ENCODE measurements at places on chromosomes 6 and 20. TPM values are rescaled to one million over a fixed set of nuclear protein-coding genes. Genes with fewer than 3 reads are reported as not detected.
A peak's percentile ranks its signal among the peaks of the same experiment; 100 is the strongest.

Gene SNX21
- 1.1 TPM for total RNA-seq

DNA sequence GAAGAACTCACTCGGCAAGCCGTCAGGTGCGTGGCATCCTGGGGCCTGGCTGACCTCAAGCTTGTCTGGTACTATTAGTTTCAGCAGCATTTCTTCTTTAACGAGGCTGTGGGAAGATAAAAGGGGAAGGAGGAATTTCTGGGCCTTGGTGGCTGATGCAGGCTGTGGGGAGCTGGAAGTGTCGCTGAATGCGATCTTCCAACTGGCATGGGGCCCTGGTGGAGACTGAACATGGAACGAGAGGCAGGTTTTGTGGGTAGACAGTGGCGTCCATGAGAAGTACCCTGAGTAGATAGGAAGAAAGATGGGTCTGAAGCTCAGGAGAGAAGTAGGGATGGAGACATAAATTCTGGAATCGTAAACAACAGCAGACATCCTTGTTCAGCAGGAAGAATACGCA is 23.9 kb downstream of the ERMARD start:
- H3K4me3 ChIP-seq: no peak overlapping the region
- H3K4me1 ChIP-seq: no peaks in the 10 kb centered on the region
- H3K27ac ChIP-seq: no peak overlapping the region
- no peaks in the 10 kb centered on the region for H3K27me3 ChIP-seq
- DNase-seq: no peak
- H3K36me3 ChIP-seq: peaks cover 9% of the 10 kb centered on the region

Gene CYP39A1
- total RNA-seq: not detected

- no peaks in the 10 kb centered on the region for H3K4me1 ChIP-seq
- H3K36me3 ChIP-seq: no peaks in the 10 kb centered on the region
- DNase-seq: no peak
- peaks cover 8% of the 10 kb centered on the region for H3K27me3 ChIP-seq
- H3K27ac ChIP-seq: no peak overlapping the region
These were observed 50.2 kb downstream of the ELOVL2 start for GRCh38 chr6:10993896-10994295.

DNA sequence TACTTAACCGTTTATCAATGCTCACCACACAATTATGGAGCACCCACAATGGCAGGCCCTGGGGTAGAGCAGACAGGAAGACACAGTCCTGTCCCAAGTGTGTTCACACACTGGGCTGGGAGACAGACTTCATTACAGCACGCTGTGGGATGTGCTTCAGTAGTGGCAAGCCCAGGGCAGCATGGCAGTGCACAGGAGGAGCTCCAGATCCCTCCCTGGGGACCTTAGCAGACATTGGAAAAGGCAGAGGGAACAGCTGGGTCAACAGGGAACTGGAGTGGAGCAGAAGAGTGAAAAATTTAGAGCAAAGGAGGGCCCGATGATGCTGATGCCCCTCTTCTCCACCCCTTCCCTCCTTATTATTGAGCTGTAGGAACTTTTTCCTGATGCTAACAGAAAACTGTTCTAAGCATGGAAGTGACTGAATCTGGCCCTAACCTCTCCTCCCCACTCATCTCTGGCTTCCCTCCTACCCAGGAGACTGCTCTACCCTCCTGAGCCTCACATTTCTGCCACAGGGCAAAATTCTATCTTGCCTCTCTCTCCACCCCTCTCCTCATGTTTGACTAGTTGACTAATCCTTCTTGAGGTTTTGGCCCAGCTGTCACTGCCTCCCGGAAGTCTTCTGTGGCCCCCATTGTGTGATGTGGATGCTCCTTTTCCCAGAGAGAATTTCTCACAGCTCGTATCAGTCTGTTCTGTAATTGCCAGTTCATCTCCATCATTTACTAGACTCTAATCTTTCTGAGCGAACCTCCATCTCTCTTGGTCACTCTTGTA is 41.3 kb upstream of the NOP56 start:
- H3K36me3 ChIP-seq: peaks cover 2% of the 10 kb centered on the region
- DNase-seq: no peak
- H3K27me3 ChIP-seq: peaks cover 14% of the 10 kb centered on the region
- H3K4me1 ChIP-seq: no peaks in the 10 kb centered on the region

GRCh38 chr6:39302011-39302410 is 12.2 kb downstream of the KCNK17 start:
- H3K27me3 ChIP-seq: peaks cover 2% of the 10 kb centered on the region
- no peak overlapping the region for H3K4me3 ChIP-seq
- H3K36me3 ChIP-seq: no peaks in the 10 kb centered on the region
- no peak overlapping the region for H3K27ac ChIP-seq
- H3K4me1 ChIP-seq: peaks cover 13% of the 10 kb centered on the region

Gene ILRUN
- 62.7 TPM for total RNA-seq

Gene MCCD1
- not detected for total RNA-seq

- peaks cover 1% of the 10 kb centered on the region for H3K27me3 ChIP-seq
- peaks cover 10% of the 10 kb centered on the region for H3K4me1 ChIP-seq
- no peak for DNase-seq
- H3K27ac ChIP-seq: no peak overlapping the region
These were observed 28.1 kb downstream of the COL11A2 start for GRCh38 chr6:33164176-33164575.

Gene SPINT3
- not detected for total RNA-seq

- H3K4me3 ChIP-seq: no peak overlapping the region
These were observed 162.7 kb downstream of the NFATC2 start for GRCh38 chr20:51379601-51380341.

GRCh38 chr20:47217482-47218446 is 138.7 kb downstream of the ZMYND8 start:
- peaks cover 39% of the 10 kb centered on the region for H3K36me3 ChIP-seq
- H3K27me3 ChIP-seq: no peaks in the 10 kb centered on the region
- H3K4me1 ChIP-seq: peaks cover 4% of the 10 kb centered on the region
- peak overlapping the region; percentile 36 for H3K27ac ChIP-seq

Gene MDFI
- total RNA-seq: not detected

DNA sequence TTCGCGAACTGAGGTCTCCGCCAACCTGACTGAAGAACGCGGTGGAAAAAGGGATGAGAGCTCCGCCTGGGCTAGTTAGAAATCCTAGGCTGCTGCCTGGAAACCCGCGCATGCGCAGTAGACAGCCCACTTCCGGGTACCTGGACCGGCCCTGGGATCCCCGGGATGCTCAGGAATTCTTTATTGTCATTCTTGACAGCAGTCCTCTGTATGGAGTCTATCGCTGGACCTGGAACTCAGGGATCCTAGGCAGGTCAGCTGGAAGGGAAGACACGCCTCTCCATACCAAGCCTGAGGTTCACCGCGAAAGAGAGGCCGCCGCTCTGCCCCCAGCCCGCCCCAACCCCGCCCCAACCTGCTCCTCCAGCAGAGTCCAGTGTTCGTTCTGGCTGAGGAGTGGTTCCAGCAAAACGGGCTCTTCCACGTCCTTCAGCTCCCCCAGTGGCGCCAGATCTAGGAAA is 1379.2 kb upstream of the DEFB115 start:
- no peak overlapping the region for H3K4me3 ChIP-seq
- peaks cover 3% of the 10 kb centered on the region for H3K27me3 ChIP-seq

DNA sequence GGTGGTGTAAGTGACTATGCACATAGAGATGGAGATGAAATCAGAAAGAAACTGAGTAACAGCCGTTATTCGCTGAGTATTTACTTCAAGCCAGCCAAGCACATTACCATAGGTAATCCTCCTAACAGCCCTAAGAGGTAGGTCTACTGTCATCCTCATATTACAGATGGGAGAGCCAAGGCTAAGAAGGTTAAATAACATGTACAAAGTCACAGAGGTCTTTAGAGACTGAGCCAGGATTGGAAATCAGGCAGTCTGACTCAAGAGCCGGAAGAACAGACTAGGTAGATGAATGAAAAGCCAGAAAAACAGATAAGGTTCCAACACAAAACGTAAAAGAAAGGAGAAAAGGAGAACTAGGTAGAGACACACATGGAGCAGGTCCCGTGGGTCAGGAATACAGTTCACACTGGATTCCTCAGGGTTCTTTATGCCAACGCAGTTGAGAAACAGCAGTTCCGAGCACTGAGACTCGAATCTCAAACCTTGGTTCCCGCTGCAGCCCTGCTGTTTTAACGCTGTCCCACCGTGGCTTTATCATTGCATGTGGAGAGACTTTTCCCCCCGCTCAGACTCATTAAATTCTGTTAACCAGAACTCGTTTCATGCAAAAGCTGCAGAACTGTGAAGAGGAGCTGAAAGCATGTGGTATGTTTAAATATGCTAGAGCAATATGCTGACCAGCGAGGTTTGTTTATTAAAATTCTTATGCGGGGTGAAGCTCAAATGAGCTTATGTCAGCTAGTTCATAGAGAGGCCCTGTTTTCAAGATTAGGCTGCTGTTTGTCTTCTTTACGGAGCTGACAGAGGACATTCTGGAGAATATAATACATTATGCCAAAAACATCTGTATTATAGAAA is 537.9 kb downstream of the CD83 start:
- H3K27me3 ChIP-seq: peaks cover 35% of the 10 kb centered on the region
- H3K4me3 ChIP-seq: no peak overlapping the region
- peaks cover 5% of the 10 kb centered on the region for H3K36me3 ChIP-seq
- H3K27ac ChIP-seq: peak overlapping the region; percentile 37

Gene ZBTB12
- total RNA-seq: 5.1 TPM

- H3K4me3 ChIP-seq: no peak overlapping the region
- peaks cover 7% of the 10 kb centered on the region for H3K27me3 ChIP-seq
- H3K36me3 ChIP-seq: no peaks in the 10 kb centered on the region
These were observed 108.8 kb upstream of the RAB32 start for GRCh38 chr6:146434732-146435390.

Gene ID4
- total RNA-seq: not detected

Gene USP49
- total RNA-seq: 5.3 TPM

GRCh38 chr20:45011108-45011526 is 44.8 kb downstream of the STK4 start:
- no peak overlapping the region for H3K27ac ChIP-seq
- H3K4me1 ChIP-seq: peaks cover 44% of the 10 kb centered on the region
- no peak for DNase-seq
- H3K4me3 ChIP-seq: no peak overlapping the region
- peaks cover 41% of the 10 kb centered on the region for H3K36me3 ChIP-seq
- no peaks in the 10 kb centered on the region for H3K27me3 ChIP-seq

DNA sequence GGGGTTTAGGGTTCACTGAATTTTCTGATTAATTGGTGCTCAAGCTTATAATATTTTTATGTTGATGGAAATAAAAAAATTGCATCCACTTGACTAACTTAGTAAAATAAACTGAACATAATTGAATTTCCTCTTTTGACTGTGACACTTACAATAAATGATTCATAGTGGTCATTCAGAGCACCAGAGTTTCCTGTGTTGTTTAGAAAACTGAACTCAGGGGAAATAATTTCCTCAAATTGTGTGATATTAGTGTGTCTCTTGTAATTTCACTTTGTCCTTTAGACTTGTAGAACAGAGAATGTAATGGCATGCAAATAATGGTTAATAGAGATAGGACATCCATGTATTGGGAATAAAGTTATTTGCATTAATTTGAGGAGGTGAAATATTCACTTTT is 319.7 kb upstream of the MAN1A1 start:
- H3K36me3 ChIP-seq: no peaks in the 10 kb centered on the region
- peaks cover 7% of the 10 kb centered on the region for H3K27me3 ChIP-seq
- DNase-seq: no peak
- no peak overlapping the region for H3K4me3 ChIP-seq

DNA sequence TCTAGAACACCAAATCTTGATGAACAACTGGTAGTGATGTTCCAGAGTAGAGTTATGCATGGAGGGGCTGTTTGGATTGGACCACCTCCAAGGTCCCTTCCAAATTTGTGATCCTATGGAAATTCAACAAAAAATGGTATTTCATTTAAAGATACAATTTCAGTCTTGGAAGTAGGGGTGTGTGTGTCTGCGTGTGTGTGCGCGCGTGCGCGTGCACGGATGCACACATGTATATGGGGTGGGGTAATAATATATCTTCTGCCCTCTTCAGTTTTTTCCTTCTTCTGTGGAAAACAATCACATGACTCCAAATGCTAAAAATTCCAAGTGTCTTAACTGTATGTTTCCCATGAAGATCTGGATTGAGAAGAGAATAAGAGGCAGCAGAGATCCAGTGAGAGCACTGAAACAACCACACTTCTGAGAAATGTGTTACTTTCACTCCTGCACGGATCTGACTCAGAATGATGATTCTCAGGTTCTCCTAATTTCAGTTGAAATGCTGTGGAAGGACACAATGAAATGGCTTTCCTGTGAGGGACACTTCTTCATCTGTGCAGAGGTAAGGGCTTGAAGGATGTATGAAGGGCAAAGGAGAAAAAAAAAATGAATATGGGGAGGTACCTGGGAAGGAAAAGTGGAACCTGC is 10.6 kb upstream of the IL17F start:
- peaks cover 2% of the 10 kb centered on the region for H3K36me3 ChIP-seq
- H3K4me1 ChIP-seq: peaks cover 32% of the 10 kb centered on the region
- H3K4me3 ChIP-seq: no peak overlapping the region
- DNase-seq: no peak
- H3K27ac ChIP-seq: no peak overlapping the region

DNA sequence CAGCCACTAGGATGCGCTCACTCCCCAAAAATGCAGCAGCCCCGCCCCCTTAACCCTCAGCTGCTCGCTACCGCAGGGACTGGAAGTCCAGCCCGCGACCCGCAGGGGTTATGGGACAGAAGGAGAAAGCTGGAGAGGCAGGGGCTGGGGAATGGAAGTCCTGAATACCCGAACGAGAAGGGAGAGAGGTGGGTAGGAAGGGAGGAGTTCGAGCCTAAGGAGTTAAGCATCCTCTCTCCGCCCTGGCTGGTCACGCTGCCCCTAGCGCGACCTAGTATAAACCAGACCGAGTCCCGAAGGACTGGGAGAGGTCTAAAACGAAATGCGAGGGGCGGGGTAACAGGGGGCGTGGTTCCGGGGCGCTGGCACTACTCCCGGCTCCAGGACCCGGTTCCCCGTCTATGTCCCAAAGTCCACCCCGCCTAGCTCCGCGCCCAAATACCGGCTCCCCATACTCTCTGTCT is 448 bp upstream of the DDAH2 start:
- DNase-seq: peak; percentile 68
- H3K36me3 ChIP-seq: peaks cover 29% of the 10 kb centered on the region
- H3K27me3 ChIP-seq: no peaks in the 10 kb centered on the region
- peaks cover 54% of the 10 kb centered on the region for H3K4me1 ChIP-seq
- H3K4me3 ChIP-seq: peak overlapping the region; percentile 95

- no peaks in the 10 kb centered on the region for H3K4me1 ChIP-seq
- peaks cover 1% of the 10 kb centered on the region for H3K27me3 ChIP-seq
- no peak overlapping the region for H3K4me3 ChIP-seq
- H3K36me3 ChIP-seq: peaks cover 19% of the 10 kb centered on the region
- H3K27ac ChIP-seq: no peak overlapping the region
These were observed 48.3 kb upstream of the TRAF3IP2 start for GRCh38 chr6:111653979-111654378.

DNA sequence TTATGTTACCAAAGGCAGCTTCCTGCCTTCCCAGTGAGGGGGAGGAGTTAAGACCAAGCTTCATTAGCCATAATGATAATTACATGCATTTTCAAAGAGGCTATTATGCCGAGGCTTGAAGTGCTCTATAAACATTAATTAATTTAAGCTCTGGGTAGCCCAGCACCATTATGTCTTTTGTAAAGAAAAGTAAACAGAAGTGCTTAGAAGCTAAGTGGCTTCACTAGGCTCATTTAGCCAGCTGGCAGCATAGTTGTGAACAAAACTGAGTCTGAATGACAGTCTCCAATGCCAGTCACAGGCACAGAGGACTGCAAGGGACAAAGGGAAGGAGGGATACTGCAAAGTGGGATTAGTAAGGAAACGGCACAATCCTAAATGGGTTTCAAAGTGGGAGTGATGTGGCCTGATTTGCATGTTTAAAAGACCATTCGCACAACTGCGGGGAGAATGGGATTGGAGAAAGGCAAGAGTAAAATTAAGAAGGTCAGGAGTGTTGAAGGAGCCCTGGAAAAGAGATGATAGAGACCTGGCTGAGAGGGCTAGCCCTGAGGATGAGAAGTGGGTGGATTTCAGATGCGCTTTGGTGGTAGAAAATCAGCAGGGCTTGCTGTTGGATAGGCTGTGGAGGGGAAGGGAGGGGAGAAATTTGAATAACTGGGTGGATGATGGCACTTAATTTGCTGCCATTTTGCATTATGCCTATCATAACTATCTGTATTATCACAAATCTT is 20.1 kb upstream of the ISM1 start:
- H3K4me3 ChIP-seq: no peak overlapping the region
- no peaks in the 10 kb centered on the region for H3K4me1 ChIP-seq
- DNase-seq: no peak
- H3K27ac ChIP-seq: no peak overlapping the region
